ENCODE measurements at places on chromosomes 12 and 14.

- H3K36me3 ChIP-seq = peaks cover 1% of the 10 kb centered on the region
- no peaks in the 10 kb centered on the region for H3K27me3 ChIP-seq
- no peak for DNase-seq
Observed at GRCh38 chr12:873954-874353, 75.5 kb downstream of the RAD52 start.

GRCh38 chr14:71311061-71311460 lies 403.8 kb downstream of the PCNX1 start:
- H3K4me3 ChIP-seq = no peak overlapping the region
- H3K36me3 ChIP-seq = peaks cover 7% of the 10 kb centered on the region
- no peak overlapping the region for H3K27ac ChIP-seq
- no peak for DNase-seq

DNA sequence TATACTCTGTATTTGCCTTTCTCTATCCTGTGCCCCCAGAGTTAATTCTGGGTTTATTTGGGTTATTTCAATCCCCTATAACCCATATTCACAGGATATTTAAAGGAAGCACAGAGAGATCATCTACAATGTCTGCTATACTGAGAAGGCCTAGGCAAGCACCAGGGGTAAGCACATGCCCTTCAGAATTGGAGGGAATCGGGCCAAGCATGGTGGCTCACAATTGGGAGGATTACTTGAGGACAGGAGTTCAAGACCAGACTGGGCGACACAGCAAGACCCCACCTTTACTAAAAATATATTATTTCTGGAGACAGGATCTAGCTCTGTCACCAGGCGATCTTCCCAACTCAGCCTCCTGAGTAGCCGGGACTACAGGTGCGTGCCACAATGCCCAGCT lies 11.3 kb downstream of the FOXN3 start:
- no peaks in the 10 kb centered on the region for H3K27me3 ChIP-seq
- H3K4me3 ChIP-seq = no peak overlapping the region
- H3K36me3 ChIP-seq = peaks cover 34% of the 10 kb centered on the region
- no peak overlapping the region for H3K27ac ChIP-seq

GRCh38 chr14:67491741-67492507 lies 3.4 kb upstream of the TMEM229B start:
- H3K4me1 ChIP-seq = peaks cover 32% of the 10 kb centered on the region
- no peak overlapping the region for H3K27ac ChIP-seq
- no peak overlapping the region for H3K4me3 ChIP-seq
- DNase-seq = no peak

- no peak for DNase-seq
- H3K36me3 ChIP-seq = peaks cover 1% of the 10 kb centered on the region
- H3K27me3 ChIP-seq = peaks cover 14% of the 10 kb centered on the region
- no peak overlapping the region for H3K27ac ChIP-seq
- peaks cover 4% of the 10 kb centered on the region for H3K4me1 ChIP-seq
Observed at GRCh38 chr14:58950555-58950954, 237.9 kb upstream of the DAAM1 start.

GRCh38 chr12:96862326-96862725 lies 44.7 kb upstream of the NEDD1 start:
- no peak overlapping the region for H3K27ac ChIP-seq
- DNase-seq = no peak
- H3K36me3 ChIP-seq = no peaks in the 10 kb centered on the region

- no peaks in the 10 kb centered on the region for H3K4me1 ChIP-seq
- no peak overlapping the region for H3K27ac ChIP-seq
- DNase-seq = peak; percentile 34
Observed at GRCh38 chr14:93619176-93619793, 169.0 kb downstream of the PRIMA1 start.

- H3K27ac ChIP-seq = no peak overlapping the region
- no peak for DNase-seq
- no peaks in the 10 kb centered on the region for H3K36me3 ChIP-seq
Observed at GRCh38 chr12:27554421-27555186, 30.6 kb downstream of the PPFIBP1 start.

- H3K36me3 ChIP-seq = peaks cover 6% of the 10 kb centered on the region
- H3K27ac ChIP-seq = no peak overlapping the region
- H3K27me3 ChIP-seq = peaks cover 10% of the 10 kb centered on the region
- no peaks in the 10 kb centered on the region for H3K4me1 ChIP-seq
- no peak overlapping the region for H3K4me3 ChIP-seq
- DNase-seq = no peak
Observed at GRCh38 chr14:59406454-59407245, 58.5 kb downstream of the GPR135 start.

- peak overlapping the region; percentile 98 for H3K27ac ChIP-seq
- H3K4me3 ChIP-seq = peak overlapping the region; percentile 98
- peaks cover 6% of the 10 kb centered on the region for H3K36me3 ChIP-seq
- H3K4me1 ChIP-seq = peaks cover 95% of the 10 kb centered on the region
Observed at GRCh38 chr14:99188731-99189191, 83.2 kb downstream of the BCL11B start.

- no peak for DNase-seq
- no peaks in the 10 kb centered on the region for H3K36me3 ChIP-seq
- H3K4me1 ChIP-seq = no peaks in the 10 kb centered on the region
- H3K27me3 ChIP-seq = no peaks in the 10 kb centered on the region
- H3K27ac ChIP-seq = no peak overlapping the region
- H3K4me3 ChIP-seq = no peak overlapping the region
Observed at GRCh38 chr14:57502586-57503254, 9.1 kb upstream of the CCDC198 start.

DNA sequence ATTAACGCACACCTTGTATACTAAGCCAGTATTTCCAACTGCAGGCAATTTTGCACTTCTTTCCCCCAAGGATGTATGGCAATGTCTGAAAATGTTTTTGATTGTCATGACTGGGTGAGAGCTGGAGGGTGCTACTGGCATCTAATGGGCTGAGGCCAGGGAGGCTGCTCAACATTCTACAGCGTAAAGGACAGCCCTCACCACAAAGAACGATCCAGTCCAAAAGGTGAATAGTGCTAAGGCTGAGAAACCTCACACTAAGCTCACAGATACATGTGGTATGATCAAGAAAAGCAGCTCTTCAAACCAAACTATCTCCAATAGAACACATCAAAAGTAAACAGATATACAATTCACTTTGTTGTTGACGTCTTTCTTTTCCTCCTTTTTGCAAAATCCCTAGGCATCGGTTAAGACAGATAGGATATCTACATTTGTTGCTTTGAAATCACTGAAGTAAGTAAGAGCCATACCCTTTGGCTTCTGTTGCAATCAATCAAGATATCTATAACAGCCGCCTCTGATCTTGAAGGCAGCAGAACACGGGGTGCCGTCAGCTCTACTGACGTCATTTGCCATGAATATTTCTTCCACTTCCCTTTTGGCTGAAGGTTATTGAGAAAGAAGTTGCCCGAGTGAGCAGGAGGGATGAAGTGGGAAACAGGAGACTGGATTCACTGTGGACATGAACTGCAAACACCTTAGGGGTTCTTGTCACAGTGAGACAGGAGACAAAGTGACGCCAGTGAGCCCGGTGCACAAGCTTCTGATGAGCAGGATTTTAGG lies 218.3 kb downstream of the FOXN3 start:
- DNase-seq = no peak
- peaks cover 48% of the 10 kb centered on the region for H3K4me1 ChIP-seq
- H3K27me3 ChIP-seq = no peaks in the 10 kb centered on the region
- H3K4me3 ChIP-seq = no peak overlapping the region

GRCh38 chr14:98963610-98964009 lies 308.4 kb downstream of the BCL11B start:
- H3K27ac ChIP-seq = no peak overlapping the region
- H3K4me1 ChIP-seq = peaks cover 46% of the 10 kb centered on the region
- no peak overlapping the region for H3K4me3 ChIP-seq

DNA sequence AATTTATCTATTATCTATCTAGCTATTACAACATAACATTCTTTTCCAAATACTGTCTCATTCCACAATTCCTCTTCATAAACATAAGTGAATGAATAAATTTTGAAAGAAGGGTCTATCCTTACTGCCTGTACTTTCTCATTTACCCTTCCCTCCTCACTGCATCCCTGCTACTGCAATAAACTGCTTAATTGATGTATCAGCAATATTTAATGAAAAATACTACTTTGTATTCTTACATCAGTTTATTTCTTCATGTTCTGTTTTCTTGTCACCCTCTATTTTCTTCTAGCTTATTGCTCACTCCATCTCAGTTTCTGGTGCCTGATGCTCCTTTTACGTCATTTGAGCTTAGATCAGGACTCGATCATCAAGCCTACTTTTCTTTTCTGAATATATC lies 695.7 kb upstream of the ATXN7L3B start:
- no peak overlapping the region for H3K27ac ChIP-seq
- no peaks in the 10 kb centered on the region for H3K27me3 ChIP-seq
- H3K4me3 ChIP-seq = no peak overlapping the region

- peaks cover 3% of the 10 kb centered on the region for H3K36me3 ChIP-seq
- peak overlapping the region; percentile 93 for H3K27ac ChIP-seq
- H3K27me3 ChIP-seq = no peaks in the 10 kb centered on the region
- DNase-seq = no peak
Observed at GRCh38 chr12:68959143-68959858, 26.3 kb upstream of the CPM start.

DNA sequence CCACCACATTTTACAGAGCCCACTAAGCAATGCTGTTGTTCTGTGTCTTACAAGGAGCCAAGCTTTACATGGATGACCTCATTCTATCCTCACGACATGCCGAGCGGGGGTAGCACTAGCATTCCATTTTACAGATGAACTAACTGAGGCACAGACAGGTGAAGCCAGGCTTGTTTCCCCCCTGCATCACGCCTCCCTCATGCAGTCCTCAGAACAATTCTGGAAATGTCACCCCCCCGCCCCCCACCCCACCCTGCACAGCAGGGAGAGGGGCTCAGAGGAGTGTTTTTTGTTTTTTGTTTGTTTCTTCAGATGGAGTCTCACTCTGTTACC lies 1.5 kb downstream of the SLC8B1 start:
- peak overlapping the region; percentile 96 for H3K4me3 ChIP-seq
- H3K27ac ChIP-seq = no peak overlapping the region
- peaks cover 27% of the 10 kb centered on the region for H3K4me1 ChIP-seq
- peaks cover 16% of the 10 kb centered on the region for H3K36me3 ChIP-seq
- no peak for DNase-seq
- no peaks in the 10 kb centered on the region for H3K27me3 ChIP-seq

DNA sequence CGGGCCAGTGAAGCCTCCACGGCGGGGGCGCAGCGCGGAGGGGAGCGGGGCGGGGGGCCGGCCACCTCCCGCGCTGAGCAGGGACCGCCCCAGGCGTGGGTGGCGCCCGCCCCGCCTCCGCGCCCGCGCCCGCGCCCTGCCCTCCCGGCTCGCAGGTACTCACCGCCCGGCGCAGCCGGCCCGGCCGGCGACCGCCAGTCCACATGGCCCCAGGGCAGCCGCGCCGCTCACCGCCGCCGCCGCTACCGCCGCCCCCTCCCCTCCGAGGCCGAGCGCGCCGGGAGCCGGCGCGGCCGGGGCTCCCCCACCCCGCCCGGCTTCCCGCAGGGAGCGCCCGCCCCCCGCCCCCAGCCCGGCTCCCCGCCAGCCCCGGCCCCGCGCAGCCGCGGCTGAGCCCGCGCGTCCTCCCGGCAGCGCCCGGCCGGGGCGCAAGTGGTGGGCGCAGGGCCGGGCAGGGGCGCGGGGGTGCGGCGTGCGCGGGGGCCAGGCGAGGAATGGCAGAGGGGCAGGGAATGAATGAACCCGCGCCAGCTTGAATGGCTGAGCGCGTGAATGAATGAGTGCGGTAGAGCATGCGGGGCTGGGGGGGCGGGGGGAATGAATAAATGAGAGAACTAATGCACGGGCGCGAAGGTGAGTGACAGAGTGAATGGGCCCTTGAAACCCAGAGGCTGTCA lies at the start of gene BEGAIN:
Gene BEGAIN (minus strand): TSS at position 332 of the 677 bp plus-strand sequence. CDS start 127 bp downstream, at position 205.
- no peak within 1 kb of the TSS for H3K27ac ChIP-seq
- no peaks in the 10 kb centered on the region for H3K36me3 ChIP-seq
- H3K27me3 ChIP-seq = peaks cover 19% of the 10 kb centered on the region
- H3K4me1 ChIP-seq = no peaks in the 10 kb centered on the region
- DNase-seq = peak; percentile 34
- H3K4me3 ChIP-seq = peak within 1 kb of the TSS; percentile 61

- H3K4me3 ChIP-seq = no peak overlapping the region
- H3K27me3 ChIP-seq = peaks cover 30% of the 10 kb centered on the region
- peak; percentile 34 for DNase-seq
- H3K27ac ChIP-seq = no peak overlapping the region
- no peaks in the 10 kb centered on the region for H3K36me3 ChIP-seq
Observed at GRCh38 chr14:89000007-89000942, 175.8 kb downstream of the TTC8 start.

DNA sequence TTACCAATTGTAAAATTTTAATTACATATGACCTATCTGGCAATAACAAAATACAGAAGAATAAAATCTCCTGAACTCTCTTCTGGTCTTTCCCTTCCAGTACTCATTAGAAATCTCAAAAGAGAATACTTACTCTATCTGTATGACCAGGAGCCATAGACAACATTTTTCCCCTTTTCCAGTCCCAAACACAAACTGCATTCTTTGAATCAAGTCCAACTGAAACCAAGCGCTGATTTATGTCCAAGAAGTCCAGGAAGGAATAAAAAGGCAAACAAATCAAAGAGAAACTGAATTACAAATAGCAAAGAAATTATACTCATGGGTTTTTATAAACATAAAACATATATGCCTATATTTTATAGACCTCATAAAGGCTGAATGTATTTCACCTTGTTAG lies 46.7 kb downstream of the EML5 start:
- no peak overlapping the region for H3K27ac ChIP-seq
- no peaks in the 10 kb centered on the region for H3K27me3 ChIP-seq
- H3K36me3 ChIP-seq = peaks cover 2% of the 10 kb centered on the region
- H3K4me3 ChIP-seq = no peak overlapping the region

DNA sequence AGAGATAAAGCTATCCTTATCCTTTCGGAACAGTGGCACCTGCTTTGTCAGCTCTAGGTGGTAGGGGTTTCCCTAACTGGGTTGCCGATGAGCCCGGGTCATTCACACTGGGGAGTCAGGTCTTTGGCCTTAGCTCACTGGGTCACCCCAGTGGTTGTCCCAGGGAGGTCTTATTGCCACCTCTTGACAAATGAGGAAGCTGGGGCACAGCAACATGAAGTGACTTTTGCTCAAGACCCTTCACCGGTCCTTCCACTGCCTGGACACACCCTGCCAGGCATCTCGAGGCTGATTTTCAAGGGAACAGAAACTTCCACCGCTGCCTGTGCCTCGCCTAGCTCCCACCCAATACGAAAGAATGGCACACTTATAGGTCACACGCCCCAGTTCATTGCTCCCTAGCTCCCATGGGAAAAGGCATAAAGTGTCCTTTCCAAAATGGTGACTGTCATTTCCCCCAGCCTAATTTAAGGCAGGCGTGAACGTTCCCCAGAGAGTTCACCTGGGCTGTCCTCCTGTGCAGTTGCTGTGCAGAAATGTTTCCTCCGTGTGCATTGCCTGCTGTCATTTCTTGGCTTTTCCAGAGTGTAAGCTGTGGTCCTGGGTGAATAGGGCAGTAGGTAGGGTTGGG lies 156.1 kb upstream of the CCND2 start:
- H3K4me1 ChIP-seq = peaks cover 86% of the 10 kb centered on the region
- no peak for DNase-seq
- peak overlapping the region; percentile 82 for H3K4me3 ChIP-seq
- H3K27ac ChIP-seq = peak overlapping the region; percentile 83
- peaks cover 8% of the 10 kb centered on the region for H3K27me3 ChIP-seq

- H3K36me3 ChIP-seq = peaks cover 4% of the 10 kb centered on the region
- peak overlapping the region; percentile 97 for H3K4me3 ChIP-seq
- H3K4me1 ChIP-seq = peaks cover 24% of the 10 kb centered on the region
- H3K27me3 ChIP-seq = no peaks in the 10 kb centered on the region
- DNase-seq = peak; percentile 42
Observed at GRCh38 chr14:102140027-102140749, 491 bp downstream of the WDR20 start.

- DNase-seq = no peak
- H3K4me3 ChIP-seq = no peak overlapping the region
- no peaks in the 10 kb centered on the region for H3K36me3 ChIP-seq
- no peak overlapping the region for H3K27ac ChIP-seq
- peaks cover 19% of the 10 kb centered on the region for H3K27me3 ChIP-seq
- H3K4me1 ChIP-seq = no peaks in the 10 kb centered on the region
Observed at GRCh38 chr12:29599381-29599780, 101.9 kb upstream of the OVCH1 start.
